IPS-NIHi11 (cell line): ENCODE measurements at places on chromosomes 2 and 18.
A peak's percentile ranks its signal among the peaks of the same experiment; 100 is the strongest.

DNA sequence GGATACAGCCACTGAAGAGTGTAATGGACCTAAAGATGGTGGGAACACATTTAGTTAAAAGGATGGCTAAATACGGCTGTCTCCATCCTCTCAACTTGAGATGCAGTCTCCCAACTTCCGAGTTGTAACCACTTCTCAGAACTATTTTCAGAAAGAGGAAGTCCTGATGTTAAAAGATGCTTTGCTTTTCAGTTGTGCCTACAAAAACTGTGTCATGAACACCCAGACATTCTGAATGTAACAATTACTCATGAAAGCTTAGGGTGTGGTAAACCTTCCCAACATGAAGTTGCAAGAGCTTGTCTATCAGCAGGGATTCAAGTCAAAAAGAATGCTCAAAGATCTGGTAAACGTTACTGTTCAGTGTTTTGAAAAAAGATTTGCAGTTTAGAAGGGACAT is 147.9 kb downstream of the DOCK10 start:
- DNase-seq: no peak

DNA sequence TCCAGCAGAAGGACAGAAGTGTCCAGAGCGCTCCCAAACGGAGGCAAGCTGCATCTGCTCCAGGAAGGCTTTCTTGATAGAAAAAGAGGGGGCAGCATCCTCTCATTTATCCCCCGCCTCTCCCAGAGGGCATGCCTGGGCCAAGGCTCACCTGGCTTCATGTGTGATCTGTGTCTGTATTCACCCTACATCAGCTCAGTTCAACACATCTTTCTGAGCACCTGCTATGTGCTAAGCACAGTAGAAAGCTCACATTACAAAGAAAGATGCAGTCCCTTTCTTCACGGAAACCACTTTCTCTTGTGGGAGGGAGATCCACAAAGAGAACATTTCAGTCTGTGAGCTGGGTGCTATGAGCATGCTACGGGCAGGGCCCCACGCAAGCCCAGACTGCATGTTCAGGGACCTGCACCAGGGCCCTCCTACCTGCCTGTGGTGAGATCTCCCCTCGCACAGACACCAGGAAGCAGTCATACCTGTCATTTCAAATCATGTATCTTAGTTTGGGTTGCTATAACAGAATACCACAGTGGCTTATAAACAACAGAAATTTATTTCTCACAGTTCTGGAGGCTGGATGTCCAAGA is 90.7 kb downstream of the PDCL3 start:
- DNase-seq: no peak

DNA sequence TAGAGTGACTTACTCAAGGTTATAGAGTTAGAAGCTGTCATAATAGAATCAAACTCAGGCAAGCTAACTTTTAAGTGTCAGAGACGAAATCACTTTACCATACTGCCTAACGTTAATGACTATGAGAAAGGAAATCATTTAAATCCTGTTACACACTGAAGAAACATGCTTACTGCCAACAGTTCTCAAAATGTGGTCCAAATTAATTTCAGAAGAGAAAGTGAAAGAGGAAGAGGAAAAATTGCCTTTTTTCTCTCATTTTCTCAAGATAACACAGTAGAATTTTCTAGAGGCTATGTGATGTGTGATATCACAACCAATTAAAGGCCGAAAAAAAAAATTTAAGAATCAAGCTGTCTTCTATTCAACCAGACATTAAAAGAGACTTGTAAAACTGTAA is 1362.7 kb upstream of the CHAC2 start:
- no peak for DNase-seq

GRCh38 chr2:105765415-105766299 is 20.9 kb downstream of the NCK2 start:
- no peak for DNase-seq

DNA sequence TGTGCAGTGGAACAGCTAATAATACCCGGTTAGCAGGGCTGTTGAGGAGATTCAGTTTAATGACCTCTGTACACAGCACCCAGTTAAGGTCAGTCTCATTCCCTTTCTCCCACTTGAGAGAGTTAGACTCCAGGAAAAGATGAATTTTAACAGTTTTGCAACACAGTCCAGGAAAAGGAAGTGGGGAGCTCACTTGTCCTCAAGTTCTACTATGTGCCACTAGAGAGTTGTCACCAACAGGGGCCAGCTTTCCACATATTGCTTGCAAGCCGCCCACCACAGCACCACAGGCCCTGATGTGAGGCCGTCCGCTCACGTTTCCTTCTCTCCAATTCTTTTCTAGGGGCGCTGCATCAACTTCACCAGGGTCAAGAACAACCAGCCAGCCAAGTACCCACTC is 142.1 kb downstream of the GFPT1 start:
- DNase-seq: no peak

- DNase-seq: no peak
Observed at GRCh38 chr18:78607221-78607620, 372.4 kb upstream of the SALL3 start.

GRCh38 chr2:238791354-238791753 is 56.5 kb upstream of the TWIST2 start:
- DNase-seq: no peak

- DNase-seq: no peak
Observed at GRCh38 chr18:26471027-26471426, 77.3 kb downstream of the KCTD1 start.

DNA sequence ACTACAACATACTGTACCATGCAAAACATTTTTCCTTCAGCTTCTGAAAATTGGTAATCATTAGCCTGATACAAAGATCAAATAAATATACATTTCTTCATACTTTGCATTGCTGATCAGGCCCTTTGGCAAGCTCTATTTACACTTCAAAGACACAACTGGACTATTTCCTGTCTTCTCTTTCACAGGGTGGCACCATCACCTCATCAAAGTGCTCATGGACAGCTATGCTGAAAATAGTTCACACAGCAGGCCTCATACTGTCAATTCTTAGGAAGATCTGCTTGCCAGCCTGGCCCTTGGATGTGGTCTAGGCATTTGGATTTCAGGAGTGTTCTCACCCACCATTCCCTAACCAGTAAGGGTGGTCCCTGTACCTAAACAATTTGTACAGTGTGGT is 33.9 kb downstream of the FBXO15 start:
- no peak for DNase-seq

DNA sequence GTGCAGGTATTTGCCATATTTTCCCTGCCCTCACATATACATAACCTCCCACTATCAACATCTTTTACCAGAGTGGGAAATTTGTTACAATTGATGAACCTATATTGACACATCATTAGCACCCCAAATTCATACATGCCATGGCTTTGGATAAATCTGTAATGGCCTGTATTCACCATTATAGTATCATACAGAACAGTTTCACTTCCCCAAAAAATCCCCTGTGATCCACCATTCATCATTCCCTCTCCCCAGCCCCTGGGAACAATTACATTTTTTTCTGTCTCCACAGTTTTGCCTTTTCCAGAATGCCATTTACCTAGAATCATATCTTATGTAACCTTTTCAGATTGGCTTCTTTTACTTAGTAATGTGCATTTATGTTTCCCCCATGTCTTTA is 494.5 kb downstream of the RNF144A start:
- no peak for DNase-seq

GRCh38 chr2:127293386-127293747 is 577 bp downstream of the ERCC3 start:
- peak; percentile 26 for DNase-seq
